Esophagus squamous epithelium (tissue), 5 donors: ENCODE measurements at places on chromosomes 4 and X.

DNA sequence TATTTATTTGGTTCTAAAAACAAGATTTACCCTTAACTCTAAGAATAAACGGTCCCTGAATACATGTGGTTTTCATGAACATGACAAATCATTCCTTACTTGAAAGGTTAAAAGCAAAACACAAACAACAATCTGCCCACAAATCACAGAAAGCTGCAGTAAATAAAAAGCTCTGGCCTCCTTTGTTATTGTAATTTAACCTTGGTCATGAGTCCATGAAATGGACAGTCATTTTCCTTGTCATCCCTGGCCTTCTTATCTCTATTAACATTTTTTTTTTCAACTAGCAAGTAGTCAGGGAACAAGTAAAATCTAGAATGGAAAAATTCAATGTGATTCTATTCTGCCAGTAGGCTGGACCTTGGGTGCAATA, 92.7 kb downstream of the SCD5 start:
- DNase-seq = no peak

GRCh38 chr4:110501826-110502225, 25.9 kb downstream of the ENPEP start:
- no peak for DNase-seq

DNA sequence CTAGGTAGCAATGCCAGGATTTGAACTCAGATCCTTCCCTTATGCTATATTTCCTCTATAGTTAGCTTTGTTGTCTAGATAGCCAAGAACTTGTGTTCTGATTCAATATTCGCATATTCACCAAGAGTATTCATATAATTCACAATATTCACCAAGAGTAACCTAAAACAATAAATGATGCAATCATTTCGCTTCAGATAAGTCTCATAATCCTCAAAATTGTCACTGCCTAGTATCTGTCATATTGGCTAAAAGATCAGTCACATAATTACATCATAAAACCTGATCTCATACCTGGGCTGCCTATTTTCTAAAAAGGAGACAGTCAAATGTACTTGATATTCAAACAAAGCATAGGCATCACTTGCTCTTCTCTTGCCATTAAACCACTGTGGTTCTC, 199.7 kb upstream of the CPEB2 start:
- no peak for DNase-seq

DNA sequence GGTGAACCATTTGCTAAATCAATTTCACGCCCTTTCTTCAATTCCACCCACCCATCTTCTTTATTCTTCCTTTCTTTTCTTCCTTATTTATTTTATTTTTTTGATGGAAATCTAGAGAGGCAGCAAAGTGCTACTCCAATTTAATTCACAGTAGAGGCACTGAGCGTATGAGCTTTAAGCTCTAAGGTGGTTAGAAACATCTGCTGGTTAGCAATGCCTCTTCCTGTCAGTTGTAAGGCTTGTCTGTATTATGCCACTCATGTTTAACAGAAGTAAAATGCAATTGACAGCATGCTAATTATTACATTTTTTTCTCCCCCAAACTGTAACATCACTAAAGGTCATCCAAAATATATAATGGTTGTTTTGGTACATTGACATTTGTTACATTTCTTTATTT, 103.8 kb downstream of the EPHA5 start:
- no peak for DNase-seq

GRCh38 chrX:132219343-132219768, at the start of gene RAP2C:
Gene RAP2C (minus strand): TSS chrX:132219447. CDS start chrX:132217268, 2,179 bp downstream.
- DNase-seq = peak; percentile 16

GRCh38 chr4:121952290-121952689, 430 bp upstream of the TRPC3 start:
- DNase-seq = no peak

GRCh38 chr4:176001151-176002006, 64.3 kb upstream of the WDR17 start:
- no peak for DNase-seq
